ENCODE measurements at places on chromosomes 12 and 14. TPM values are rescaled to one million over a fixed set of nuclear protein-coding genes. Genes with fewer than 3 reads are reported as not detected.

Gene CARMIL3
- 0.52 TPM for total RNA-seq

Gene INHBE
- not detected for total RNA-seq

Gene KRT79
- total RNA-seq: not detected

Gene RNASE1
- not detected for total RNA-seq

Gene FOXA1
- 1.0 TPM for total RNA-seq

Gene PLCZ1
- not detected for total RNA-seq

Gene SLC6A15
- not detected for total RNA-seq

Gene ITGB7
- 297 TPM for total RNA-seq

Gene RNASE2
- total RNA-seq: not detected

Gene SYCP3
- total RNA-seq: 0.27 TPM

Gene EXOC5
- total RNA-seq: 42.6 TPM

Gene SYT1
- total RNA-seq: not detected

Gene G2E3
- 23.9 TPM for total RNA-seq

Gene SAV1
- 5.2 TPM for total RNA-seq

Gene PRB2
- total RNA-seq: not detected

Gene NEMP1
- 14.7 TPM for total RNA-seq

Gene EFS
- not detected for total RNA-seq
